NCI-H1417 treated with DMSO at 0.1 percent for 48 hours (cell line): ENCODE measurements at places on chromosomes 4 and X.

DNA sequence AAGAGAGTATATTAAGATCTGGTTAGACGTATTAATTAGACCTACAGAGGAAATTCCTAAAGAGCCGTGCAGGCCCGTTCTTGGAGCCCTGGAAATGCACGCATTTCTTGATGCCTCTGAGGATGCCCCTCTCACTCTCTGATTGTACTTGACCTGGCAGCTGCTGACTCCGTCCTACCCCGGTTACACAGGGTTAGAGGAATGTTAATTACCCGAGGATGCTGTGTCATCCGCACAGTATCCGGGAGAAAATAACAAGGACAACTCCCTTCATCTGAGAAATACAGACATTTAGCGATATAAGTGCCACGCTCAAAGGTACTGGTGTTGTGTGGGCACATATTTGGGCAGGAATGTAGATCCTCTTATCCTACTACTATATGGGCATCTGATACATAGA, 404.6 kb upstream of the FAT1 start:
- no peak for DNase-seq

- DNase-seq: no peak
These were observed 27.2 kb downstream of the EPGN start for GRCh38 chr4:74335341-74336021.

- no peak for DNase-seq
These were observed 714.1 kb downstream of the FAT4 start for GRCh38 chr4:126028876-126029275.

- DNase-seq: no peak
These were observed 632 bp downstream of the CCSER1 start for GRCh38 chr4:90127706-90128345.

GRCh38 chr4:7330031-7330596, 104.6 kb downstream of the PSAPL1 start:
- no peak for DNase-seq

GRCh38 chr4:38090455-38091246, 130.5 kb downstream of the PTTG2 start:
- DNase-seq: no peak

- DNase-seq: no peak
These were observed 40.9 kb upstream of the NYX start for GRCh38 chrX:41406201-41406600.

DNA sequence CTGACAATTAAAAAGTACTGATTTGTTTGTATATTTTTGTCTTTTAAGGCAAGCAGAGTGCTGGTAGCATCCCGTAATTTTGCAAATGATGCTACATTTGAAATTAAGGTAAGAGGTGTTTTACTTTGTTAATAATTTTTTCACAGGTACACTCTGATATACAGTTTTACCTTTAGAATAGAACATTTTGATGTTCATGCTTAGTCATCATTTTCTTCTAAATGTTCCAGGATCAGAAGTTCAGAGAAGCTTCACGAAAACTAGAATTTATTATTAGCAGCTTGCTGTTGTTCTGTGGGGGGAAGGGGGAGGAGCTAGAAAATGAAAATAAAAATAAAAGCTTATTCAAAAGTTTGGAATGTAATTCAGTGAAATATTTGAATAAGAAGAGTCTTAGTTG, 5.5 kb downstream of the PDHA1 start:
- no peak for DNase-seq
